ENCODE measurements at places on chromosomes 7 and 10. TPM values are rescaled to one million over a fixed set of nuclear protein-coding genes. Genes with fewer than 3 reads are reported as not detected.

The CRHR2 gene
- total RNA-seq: not detected

The COL1A2 gene
- 0.52 TPM for total RNA-seq

The CDHR1 gene
- 0.31 TPM for total RNA-seq

The TASOR2 gene
- total RNA-seq: 114 TPM

The SH2D4B gene
- 0.10 TPM for total RNA-seq

The KIAA1217 gene
- total RNA-seq: 0.21 TPM

The ING3 gene
- total RNA-seq: 70.0 TPM

The FOXI2 gene
- not detected for total RNA-seq

The ADAM22 gene
- total RNA-seq: 0.94 TPM

The OR2A12 gene
- not detected for total RNA-seq

The RBP3 gene
- total RNA-seq: not detected

The ZNF727 gene
- total RNA-seq: 0.52 TPM

The ABCB8 gene
- 21.5 TPM for total RNA-seq

The FAM25G gene
- total RNA-seq: not detected

The GNGT1 gene
- not detected for total RNA-seq

The GRID2IP gene
- 0.21 TPM for total RNA-seq

The BTBD16 gene
- not detected for total RNA-seq

The C10orf62 gene
- total RNA-seq: not detected

The KLF14 gene
- total RNA-seq: under 0.01 TPM

The SLC26A4 gene
- not detected for total RNA-seq

The NPSR1 gene
- not detected for total RNA-seq

The LSM5 gene
- 15.8 TPM for total RNA-seq

The ARL3 gene
- total RNA-seq: 0.84 TPM

The LMOD2 gene
- not detected for total RNA-seq

The NKX2-3 gene
- total RNA-seq: not detected

The HOXA13 gene
- under 0.01 TPM for total RNA-seq

The OR2A7 gene
- 3.6 TPM for total RNA-seq

The WNT8B gene
- total RNA-seq: not detected

The RAMP3 gene
- total RNA-seq: 0.31 TPM

The STAG3 gene
- 6.7 TPM for total RNA-seq

The CLDN3 gene
- total RNA-seq: not detected

The MAP3K8 gene
- 88.9 TPM for total RNA-seq

The ANKRD2 gene
- not detected for total RNA-seq

All from mononuclear cell (primary cell).